GM20000 (cell line): ENCODE measurements at places on chromosomes 7 and 10.

DNA sequence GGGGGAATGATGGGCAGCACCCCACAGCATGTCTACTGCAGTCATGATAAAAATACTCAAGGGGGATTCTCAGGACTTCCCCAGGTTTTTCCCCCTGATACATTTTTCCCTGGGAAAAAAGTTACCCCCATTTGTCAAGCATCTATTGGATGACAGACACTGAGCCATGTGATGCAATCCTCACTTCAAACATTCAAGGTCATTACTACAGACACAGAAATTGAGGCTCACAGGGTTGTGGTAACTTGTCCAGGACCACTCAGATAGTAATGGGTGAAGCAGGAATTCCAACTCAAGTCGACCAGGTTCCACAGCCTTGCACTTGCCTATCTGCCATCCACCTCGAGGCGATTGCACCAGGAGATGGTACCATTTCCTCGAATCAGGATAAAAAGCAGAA, 31.7 kb downstream of the PPP1R3C start:
- no peak for DNase-seq

- no peak for DNase-seq
These were observed 6.1 kb downstream of the ARID5B start for GRCh38 chr10:61907587-61907986.

DNA sequence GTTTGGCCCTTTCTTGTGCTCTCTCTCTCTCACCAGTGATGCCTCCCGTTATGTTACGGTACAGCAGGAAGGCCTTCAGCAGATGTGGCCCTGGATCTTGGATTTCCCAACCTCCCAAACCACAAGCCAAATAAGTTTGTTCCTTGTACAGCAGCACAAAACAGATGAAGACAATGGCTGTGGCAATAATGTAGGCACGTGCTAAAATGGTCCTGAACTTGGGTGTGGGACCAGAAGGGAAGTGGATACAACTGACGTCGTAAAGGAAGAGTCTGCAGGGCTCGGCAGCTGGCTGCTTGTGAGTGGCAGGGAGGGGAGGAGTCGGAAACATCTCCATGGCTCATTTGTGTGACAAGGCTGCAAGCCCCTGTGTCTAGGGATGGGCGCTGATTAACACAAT, 26.8 kb downstream of the PROSER2 start:
- no peak for DNase-seq

DNA sequence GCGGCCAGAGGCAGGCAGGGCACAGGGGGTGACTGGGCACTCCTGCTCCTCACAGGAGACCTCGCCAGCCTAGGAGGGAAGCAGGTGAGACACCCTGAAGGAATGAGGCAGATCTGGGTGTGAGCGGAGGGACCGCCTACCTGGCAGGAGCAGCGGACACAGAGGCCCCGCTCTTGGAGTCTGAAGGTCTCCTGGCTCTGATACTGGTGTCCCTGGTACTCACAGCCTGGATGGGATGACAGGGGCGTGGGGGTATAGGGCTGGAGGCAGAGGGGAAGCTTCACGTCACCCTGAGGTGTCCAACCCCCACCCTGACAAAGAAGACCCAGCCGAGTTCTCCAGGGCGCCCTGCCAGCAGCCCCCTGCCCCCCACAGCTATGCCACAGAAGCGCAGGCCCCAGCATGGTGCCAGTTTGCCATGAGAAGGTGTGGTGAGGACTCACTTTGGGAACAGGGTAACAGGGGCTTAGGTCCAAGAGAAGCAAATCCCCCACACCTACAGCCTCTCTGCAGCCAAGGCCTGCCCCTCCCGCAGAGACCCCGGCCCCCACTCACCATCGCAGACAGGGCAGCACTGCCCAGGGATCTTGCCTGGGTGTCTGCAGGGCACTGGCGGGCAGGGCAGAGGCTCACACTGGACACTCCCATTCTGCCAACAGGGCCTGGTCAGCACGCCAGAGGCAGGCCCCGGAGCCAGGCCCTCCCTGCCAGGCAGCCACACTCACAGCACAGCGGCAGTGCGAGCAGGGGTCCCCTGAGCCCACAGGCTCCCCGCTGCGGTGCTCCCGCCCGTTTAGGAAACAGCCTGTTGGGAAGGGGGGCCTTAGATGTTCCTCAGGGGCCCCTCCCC, 17.0 kb downstream of the KCP start:
- DNase-seq: no peak

DNA sequence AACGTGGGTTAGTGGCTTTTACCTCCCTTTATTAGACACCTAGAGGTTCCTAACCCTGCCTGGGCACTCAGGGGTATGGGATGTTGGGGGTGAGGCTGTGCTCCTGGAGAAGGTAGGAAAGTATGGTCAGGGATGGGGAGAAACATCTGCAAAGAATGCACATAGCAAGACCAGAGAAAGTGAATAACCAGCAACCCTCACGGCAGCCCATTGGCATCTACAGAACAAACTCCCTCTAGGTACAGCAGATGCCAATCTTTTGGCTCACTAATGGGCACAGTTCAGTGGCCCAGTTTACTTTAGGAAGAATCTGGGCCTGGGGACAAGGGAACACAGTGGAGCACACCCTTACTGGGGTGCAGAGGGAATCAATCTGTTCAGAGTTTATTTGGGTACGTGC, 143.9 kb downstream of the JAZF1 start:
- no peak for DNase-seq

GRCh38 chr7:2804227-2804763, 39.8 kb downstream of the GNA12 start:
- no peak for DNase-seq

DNA sequence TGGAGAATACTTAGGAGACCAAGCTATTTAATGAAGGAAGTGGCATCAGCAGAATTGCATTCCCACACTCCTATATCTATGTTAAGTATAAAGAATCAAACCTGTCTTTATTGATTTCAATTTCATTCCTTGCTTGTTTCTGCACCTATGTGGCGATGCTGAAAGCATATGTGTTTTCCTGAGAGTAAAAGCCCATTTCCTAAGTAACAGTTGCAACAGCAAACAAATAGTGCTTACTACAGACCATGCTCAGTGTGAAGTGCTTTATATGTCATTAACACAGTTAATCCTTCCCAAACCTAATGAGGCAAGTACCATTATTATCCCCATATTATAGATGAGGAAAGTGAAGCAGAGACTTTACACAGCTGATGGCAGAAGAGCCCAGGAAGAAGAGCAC, 552.1 kb downstream of the PARD3 start:
- DNase-seq: no peak

- DNase-seq: no peak
These were observed 186.8 kb downstream of the COBL start for GRCh38 chr7:51129527-51130472.

DNA sequence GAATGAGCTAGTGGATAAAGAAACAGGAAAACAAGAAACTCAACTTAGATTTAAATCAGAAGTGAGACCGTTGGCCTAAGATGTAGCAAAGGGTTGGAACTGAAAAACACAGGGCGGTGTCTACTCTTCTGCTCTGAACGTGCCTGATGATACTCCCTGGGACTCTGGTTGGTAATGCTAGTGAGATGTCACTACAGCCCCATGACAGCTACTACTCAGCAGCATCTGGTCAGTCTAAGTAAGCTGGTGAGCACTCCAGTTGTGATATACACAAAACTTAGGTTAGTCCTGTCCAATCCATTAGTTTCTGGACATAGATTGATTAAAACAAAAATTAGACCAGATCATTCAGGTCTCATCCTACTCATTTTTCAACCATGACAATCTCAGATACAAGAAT, 15.4 kb downstream of the MYPN start:
- DNase-seq: no peak

GRCh38 chr7:128040205-128040604, 9.0 kb upstream of the LRRC4 start:
- DNase-seq: no peak
